ENCODE measurements at places on chromosomes 5 and 9.

GRCh38 chr5:93681432-93681831 lies 60.0 kb downstream of the POU5F2 start:
- no peak for DNase-seq

- no peak for DNase-seq
These were observed 24.9 kb downstream of the LPCAT1 start for GRCh38 chr5:1498623-1499416.

- no peak for DNase-seq
These were observed 254.8 kb upstream of the PANK3 start for GRCh38 chr5:168833936-168834335.

GRCh38 chr9:18748251-18748701 lies 274.3 kb downstream of the ADAMTSL1 start:
- DNase-seq = no peak

DNA sequence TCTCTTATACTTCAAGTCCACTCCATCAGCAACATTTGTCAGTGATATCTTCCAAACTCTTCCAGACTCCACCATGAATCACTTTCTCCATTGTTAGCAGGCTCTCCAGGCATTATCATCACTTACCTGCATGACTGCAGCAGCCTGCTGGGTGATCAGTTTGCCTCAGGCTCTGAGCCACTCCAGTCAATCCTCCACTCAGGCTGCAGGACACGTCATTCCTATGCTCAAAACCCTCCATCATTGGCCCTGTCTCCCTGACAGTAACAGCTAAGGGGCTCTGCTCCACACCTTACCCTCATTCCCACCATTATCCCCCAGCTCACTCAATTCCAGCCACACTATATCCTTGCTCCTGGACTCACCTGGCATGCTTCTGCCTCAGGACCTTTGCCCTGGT lies 10.7 kb downstream of the DIRAS2 start:
- DNase-seq = no peak

- no peak for DNase-seq
These were observed 42.2 kb upstream of the MYO10 start for GRCh38 chr5:16978296-16978695.

DNA sequence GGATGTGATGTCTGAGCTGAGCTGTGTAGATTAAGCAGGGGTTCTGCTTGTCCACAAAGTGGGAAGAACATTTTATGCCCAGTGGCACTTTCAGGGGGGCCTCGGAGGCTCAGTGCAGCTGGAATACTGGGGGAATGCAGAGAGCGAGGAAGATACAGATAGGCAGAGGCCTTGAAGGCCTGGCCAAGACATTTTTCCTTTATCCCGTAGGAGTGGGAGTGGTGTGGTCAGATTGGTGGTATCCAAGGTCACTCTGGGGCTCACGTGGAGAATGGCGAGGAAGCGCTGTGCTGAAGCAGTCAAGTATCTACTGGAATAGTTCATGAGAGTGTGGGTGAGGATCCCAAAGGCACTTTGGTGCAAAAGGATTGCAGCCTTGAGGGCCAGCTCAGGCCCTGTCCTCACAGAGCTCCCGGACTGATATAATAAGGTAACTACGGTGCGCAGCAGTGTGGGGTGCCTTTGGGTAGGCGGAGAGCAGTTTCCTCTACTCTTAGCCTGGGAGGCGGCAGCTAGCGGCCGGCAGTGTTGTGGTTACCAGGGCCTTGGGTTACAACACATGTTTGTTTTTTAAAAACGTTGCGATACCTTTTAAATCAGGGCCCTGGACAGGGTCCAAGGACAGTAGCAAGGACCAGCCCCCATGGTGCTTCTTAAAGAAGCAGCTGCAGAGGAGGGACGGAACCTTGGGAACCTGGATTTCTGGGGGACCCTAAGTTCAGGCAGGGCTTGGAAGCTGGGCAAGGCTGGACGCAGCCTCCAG lies 10.8 kb upstream of the CCDC69 start:
- no peak for DNase-seq

DNA sequence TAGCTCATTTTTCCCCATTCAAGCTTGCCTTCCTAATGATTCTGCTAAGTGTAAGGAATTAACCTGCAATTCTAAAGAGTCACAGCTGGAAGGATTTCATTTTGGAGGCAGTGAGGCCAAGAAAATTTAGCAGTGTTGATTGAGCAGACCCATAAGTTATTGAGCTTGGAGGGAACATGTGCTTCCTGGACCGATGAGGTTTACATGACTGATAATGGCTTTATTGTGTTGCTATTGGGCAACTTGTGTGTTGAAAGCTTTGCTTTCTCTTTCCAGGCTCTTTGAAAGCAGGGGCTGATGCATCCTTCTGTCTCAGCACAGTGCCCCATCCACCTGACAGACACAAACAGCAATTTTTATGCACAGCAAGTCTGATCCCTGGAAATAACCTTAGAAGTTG lies 398.9 kb upstream of the PCSK5 start:
- no peak for DNase-seq

DNA sequence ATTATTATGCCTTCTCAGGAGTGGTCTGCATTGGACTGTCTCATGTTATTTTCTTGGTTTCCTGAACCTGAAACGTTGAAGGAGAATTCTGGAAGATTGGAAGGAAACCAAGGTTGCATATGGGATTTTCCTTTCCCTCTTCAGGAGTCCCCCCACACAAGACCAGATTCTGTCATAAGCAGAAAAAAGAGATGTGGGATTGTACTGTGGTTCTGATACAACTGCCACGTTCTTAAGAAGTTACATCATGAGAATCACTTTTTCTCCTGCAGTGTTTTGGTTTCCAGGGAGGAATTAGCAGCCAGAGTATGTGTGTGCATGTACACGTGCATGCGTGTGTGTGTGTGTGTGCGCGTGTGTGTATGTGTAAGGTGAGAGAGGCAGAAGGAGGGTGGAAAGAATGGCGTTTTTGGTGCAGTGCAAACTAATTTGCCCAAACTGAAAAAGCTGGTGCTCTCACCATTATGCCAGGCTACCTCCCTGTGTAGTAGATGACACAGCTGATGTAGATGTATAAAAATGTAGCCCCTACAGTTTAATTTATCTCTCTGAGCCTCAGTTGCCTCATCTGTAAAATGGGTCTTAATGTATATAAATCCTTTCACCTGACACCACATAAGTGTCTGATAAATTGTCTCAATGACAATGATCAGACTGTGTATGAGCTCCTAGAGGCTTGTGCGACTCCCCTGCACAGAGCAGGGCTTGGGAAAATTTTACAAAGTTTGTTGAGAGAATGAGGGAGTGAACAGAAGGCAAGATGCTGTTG lies 38.6 kb downstream of the RALGPS1 start:
- no peak for DNase-seq

DNA sequence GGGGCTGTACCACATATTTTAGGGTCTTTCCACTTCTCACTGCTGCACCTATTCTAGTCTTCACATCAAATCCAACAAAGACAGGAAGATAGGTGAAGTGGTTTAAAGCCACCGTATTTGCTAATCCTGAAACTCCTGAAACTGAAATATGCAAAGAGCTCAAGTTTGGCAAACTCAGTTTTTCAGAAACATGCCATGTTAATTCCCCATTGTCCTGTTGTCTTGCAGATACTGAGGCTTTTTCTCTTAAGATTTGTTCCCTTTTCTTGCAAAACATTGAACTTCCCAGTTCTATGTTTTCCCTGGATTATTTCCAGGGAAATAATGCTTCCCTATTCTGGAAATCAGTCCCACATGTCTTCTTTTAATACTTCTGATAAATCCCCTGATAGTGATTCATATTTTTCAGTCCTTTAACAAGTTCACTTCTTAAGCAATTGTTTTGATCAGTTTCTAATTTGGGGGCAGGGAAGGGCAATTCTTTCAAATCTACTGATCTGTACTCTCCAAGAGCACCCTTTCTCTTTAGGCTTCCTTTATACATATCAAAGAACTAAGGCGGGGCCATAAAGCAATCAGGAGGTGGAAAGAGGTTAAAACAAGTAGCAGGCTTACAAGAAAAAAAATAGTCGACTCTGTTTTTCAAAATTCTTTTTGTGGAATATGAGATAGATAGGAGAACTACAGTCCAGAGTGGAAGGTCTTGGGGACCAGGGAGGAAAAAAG lies 648.5 kb downstream of the BNC2 start:
- DNase-seq = no peak

DNA sequence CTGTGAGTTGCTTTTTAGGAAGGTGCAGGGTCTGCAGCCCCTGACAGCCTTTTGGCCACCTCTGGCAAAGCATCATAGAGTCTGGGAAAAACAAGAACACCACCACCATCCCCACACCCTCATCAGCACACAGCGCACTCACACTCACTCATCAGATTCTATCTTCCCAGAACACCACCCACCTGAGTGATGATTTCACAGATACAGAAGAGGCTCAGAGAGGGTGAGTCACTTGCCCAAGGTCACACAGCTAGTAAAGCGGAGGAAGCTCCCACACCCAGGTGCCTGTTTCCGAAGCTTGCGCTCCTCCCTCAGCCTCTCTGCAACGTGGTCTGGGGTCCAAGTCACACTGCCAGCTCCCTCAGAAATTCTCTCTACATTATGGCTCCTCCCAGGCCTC lies 41.8 kb upstream of the HRH2 start:
- no peak for DNase-seq

GRCh38 chr9:14467675-14468374 lies 153.9 kb upstream of the NFIB start:
- no peak for DNase-seq

- DNase-seq = no peak
These were observed 70.3 kb upstream of the VCAN start for GRCh38 chr5:83401122-83401731.

DNA sequence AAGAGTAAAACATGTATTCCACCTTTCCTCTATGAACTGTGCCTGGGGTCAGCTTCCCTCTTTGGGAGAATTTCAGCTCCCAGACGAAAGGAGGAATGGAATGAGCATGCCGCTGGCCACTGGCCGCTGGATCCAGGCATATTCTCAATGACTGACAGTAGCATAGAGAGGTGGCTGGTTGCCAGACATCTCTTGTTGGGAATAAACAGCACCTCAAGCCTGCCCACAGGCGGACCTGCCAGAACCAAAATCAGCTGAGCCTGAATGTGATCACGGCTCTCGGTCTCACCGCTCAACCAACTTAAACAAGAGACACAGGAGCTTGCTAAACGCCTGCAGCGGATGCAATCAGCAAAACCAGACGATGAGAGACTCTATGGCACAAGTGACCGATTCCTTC lies 20.6 kb downstream of the TBC1D9B start:
- no peak for DNase-seq

GRCh38 chr9:135474915-135475314 lies 4.7 kb upstream of the PPP1R26 start:
- no peak for DNase-seq

DNA sequence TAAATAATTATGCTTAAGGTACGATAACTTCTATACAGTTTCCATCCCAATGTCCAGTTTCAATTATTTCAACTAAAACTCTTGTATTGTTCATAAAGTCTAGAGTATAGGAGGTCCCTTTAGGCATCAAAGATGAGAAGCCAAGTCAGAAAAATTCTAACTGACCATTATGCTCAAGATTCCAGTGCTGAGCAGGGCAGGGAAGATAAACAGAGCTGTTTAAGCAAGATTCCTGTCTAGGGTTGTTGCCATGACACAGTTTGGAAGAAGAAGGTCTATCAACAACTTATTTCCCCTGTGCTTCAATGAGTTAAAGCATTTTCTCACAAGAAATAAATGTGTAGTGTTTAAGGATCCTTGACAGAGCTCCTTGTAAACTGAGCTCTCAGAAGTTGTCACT lies 48.9 kb upstream of the MTAP start:
- DNase-seq = no peak

DNA sequence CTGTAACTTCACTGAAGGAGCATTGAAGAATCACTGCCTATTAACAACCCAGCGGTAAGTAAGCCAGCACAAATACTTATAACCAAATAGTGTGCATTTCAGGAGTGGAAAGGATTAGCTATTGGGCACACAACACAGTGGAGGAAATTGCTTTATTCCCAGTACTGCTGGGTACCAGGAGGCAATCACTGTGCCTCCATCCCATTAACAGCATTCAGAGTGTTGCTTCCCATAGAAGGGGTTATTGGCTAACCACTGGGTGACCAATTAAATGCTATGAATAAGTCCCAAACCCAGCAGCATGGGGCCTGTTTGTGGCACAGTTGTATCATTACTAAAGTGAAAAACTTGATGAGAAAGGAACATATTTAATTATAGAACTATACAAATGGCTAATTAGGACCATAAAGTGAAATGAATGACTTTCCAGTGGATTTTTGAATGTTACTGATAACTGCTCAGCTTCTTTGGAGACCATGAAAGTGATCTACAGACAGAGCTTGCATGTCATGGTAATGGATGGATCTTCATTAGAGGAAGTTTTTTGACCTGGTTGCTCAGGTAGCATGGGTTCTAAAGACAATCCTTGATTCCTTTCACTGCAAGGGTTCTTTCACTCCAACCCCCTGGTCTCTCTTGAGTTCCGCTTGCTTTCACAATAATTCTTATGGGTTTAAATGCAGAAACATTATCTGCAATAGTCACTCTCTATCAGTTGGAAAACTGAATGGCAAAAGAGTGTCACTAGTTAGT lies 413.3 kb upstream of the RORB start:
- no peak for DNase-seq

GRCh38 chr9:100217536-100217935 lies 118.5 kb downstream of the INVS start:
- no peak for DNase-seq

- DNase-seq = no peak
These were observed 36.7 kb downstream of the ARL15 start for GRCh38 chr5:54273715-54274114.

DNA sequence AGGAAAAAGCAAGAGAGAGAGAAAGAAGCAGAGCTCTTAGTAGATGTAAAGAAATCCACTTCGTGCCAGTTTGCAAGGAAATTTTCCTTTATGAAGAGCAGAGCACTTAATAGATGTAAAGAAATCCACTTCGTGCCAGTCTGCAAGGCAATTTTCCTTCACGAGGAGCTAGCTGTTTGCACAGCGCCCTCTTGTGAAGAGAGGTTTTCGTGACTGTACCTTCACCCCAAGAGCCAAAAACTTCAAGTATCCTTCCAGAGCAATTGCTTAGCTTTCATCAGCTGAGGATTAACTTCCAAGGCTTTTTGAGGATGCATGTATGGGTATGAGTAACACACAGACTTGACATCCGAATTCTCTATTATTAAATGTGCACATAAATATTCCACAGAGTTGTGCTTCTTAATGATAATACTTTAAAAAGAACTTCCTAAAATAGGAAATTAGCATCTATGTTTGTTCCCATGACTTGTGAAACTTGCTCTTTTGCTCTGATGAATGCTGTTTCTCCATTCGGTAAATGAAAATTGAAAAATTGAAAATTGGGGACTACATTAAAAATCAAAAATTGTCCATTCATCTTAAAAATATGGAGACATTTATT lies 525.6 kb downstream of the PDE4D start:
- DNase-seq = no peak
